ENCODE measurements at places on chromosomes 12 and 14.

GRCh38 chr12:75935539-75936242, 95.9 kb downstream of the PHLDA1 start:
- DNase-seq, result no peak

- no peak for DNase-seq
Observed at GRCh38 chr12:23770202-23770938, 179.1 kb downstream of the SOX5 start.

DNA sequence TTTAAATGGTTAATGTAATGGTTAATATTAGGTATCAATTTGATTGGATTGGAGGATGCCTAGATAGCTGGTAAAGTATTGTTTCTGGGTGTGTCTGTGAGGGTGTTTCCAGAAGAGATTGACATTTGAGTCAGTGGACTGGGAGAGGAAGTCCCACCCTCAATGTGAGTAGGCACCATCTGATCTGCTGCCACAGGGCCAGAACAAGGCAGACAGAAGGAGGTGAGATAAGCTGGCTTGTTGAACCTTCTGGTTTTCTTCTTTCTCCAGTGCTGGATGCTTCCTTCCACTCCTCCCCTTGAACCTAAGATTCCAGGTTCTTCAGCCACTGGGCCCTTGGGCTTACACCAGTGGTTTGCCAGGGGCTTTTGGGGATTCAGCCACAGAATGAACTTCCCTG, 756.5 kb upstream of the LRFN5 start:
- DNase-seq, result peak; percentile 44

DNA sequence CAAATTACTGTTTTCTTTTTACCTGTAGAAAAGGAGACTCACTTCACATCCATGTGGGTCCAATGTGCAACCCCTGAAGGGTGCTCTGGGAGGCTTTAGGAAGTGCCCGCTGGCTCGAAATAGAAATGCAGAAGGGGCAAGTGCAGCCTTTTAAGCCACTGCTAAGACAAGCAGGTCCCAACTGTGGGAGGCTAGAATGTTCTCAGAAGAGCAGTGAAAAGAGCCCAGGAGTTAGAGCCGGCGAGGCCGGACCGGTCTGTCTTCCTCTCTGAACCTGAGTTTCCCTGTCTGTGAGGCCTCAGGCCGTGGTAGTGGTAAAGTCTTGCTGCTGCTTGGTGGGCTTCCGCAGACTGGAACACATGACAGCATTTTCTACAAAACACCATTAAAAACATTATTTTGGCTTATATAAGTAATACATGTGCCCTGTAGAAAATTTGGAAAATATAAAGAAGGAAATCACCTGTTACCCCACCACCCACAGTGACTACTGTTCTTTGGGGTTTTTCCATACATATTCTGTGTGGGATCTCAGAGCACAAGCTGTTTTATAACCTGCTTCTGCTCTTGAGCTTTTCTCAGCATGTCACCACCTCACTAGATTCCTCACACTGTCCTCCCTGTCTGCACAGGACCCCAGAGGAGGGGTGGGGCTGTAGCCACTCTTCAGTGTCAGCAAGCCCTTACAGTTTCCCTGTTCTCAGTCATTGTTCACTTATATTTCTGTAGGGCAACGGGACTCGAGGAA, 6.0 kb downstream of the CKB start:
- no peak for DNase-seq

DNA sequence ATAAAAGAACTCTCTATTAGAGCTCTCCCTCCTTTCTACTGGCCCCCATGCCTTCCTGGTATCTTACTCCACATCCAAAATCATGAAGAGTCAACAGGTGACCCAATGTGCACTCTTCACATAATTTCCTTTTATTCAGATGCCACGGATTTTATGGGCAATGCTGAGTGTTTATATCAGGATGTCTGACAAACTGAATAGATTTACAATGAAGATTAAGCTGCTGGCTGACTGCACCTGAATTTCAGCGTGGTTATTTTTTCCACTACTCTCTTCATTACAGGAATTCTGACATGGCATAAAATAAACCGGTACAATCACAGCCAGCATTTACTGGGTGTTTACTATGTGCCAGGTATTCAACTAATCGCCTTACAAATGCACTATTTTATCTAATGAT, 29.4 kb upstream of the CERS5 start:
- no peak for DNase-seq

- DNase-seq, result no peak
Observed at GRCh38 chr14:30657606-30658163, 35.6 kb downstream of the SCFD1 start.

- DNase-seq, result peak; percentile 58
Observed at GRCh38 chr12:51926718-51927117, 19.4 kb downstream of the ACVRL1 start.

- DNase-seq, result no peak
Observed at GRCh38 chr14:99781091-99781490, 12.1 kb upstream of the EML1 start.

GRCh38 chr12:123358035-123358434, 6.6 kb downstream of the SBNO1 start:
- no peak for DNase-seq

- no peak for DNase-seq
Observed at GRCh38 chr12:86634456-86635410, 378.5 kb upstream of the MGAT4C start.

DNA sequence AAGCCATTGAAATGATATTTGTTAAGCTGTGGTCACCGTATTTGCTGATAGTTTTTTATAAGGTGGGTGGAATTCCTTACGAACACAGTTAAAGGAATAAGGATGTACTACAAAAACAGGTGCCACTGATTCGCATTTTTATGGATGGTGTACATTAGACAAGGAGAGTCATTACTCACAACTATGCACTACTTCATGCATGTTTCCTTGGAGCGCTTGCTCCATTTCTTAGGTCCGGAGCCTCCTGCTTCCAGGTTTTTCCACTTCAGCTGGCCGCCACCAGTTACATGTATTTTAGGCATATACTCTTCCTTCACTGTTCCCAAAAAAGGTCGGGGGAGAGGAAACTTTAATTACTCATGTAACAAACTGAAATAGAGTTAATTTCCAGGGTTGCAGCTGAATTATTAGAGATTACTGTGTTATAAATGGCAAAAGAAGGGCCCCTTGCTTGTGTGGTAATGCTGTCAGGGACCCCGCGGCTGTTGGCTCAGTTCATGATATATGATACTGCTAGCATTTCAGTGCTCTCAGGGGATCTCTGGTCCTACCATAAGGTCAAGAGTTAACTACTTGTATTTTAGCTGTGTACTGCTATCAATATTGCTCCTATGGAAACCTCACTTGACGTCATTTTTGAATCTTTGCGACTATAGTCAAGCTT, 454.7 kb downstream of the NPAS3 start:
- DNase-seq, result no peak

GRCh38 chr14:70882776-70883492, 24.3 kb upstream of the PCNX1 start:
- DNase-seq, result no peak

DNA sequence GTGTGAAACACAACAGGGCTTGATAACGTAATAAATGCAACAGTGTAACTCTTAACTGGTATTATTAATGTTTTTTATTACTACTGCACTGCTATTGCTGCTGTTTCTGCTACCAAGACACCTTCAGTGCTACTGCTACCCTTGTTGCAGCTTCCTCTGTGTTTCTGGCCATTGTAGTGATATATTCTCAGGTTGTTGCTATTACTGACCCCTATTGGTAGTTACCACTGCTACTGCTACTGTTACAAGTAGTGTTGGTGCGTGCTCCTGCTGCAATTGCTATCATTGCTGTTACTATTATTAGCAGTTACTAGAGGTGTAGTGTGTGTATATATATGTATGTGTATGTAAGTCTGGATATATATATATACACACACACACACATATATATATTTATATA, 87.2 kb upstream of the PTPRB start:
- DNase-seq, result peak; percentile 19

DNA sequence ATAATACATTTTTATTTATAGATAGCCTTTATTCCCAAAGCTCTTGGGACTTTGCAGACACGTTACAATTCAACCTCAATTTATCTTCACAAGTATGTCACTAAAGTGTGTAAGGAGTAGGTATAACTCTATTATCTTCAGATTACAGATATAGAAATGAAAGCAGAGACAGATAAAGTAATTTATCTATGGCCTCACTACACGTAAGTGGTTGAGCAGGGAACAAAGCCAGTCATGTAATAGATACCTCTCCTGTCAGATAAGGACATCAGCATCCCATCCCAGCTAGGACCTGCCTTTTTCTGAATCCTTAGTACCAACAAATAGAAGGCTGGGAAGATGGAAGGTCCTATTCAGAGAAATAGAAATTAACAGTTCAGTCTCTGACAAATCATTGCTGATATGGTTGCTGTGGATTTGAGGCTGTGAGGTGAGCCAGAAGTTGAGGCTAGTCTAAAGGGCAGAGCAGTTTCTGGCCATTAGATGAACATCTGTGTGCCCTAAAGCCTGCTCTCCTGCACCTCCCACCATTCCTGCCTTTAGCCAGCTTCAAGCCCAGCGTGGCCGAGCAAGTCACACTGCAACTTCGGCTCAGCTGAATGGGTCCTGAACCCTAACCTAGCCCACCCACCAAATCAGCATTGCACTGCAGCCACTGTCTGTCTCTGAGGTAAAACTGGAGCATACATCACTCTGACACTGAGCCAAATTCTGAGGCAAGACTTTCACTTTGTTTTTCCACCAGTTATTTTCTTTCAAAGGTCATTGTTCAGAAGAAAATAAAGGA, 71.1 kb upstream of the PLEKHA5 start:
- DNase-seq, result peak; percentile 27

- DNase-seq, result no peak
Observed at GRCh38 chr12:57152639-57153038, 5.2 kb upstream of the LRP1-AS start.

DNA sequence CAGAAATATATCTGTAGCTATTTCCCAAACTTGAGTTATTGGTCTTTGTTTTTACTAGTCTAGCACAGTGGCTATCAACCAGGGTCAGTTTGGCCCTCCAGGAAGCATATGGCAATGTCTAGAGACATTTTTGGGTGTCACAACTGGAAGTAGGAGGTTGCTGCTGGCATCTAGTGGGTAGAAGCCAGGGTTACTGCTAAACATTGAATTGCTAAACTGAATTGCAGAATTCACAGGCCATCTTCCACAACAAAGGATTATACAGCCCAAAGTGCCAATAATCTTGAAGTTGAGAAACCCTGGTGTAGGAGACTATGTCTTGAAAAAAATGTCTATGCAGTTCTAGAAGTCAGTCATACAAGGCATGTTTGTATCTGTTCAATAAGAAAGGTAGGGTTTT, 27.7 kb downstream of the ARHGAP5 start:
- DNase-seq, result no peak

GRCh38 chr14:27612121-27612520, 1014.3 kb upstream of the NOVA1 start:
- DNase-seq, result no peak

DNA sequence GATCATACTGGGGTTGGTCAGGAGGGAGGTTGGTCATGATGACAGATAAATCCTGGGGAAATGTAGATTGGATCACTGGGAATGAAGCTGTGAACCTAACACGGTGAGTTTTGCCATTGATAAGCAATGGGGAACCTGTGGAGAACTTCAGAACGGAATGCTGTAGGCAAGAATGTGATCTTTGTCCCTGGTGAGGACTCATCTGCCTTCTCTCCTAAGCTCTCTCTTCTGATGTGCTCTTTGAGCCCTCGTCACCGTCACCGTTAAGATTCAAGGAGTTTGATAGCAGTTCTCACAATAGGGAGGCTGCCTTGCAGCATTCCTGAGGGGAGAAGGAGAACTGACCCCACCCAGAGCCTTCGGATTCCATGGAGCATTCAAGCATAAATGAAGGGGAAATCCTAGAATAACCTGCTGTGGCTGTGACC, 217.6 kb downstream of the ANO6 start:
- DNase-seq, result no peak

GRCh38 chr12:55060470-55060869, 40.7 kb downstream of the NEUROD4 start:
- DNase-seq, result peak; percentile 47

DNA sequence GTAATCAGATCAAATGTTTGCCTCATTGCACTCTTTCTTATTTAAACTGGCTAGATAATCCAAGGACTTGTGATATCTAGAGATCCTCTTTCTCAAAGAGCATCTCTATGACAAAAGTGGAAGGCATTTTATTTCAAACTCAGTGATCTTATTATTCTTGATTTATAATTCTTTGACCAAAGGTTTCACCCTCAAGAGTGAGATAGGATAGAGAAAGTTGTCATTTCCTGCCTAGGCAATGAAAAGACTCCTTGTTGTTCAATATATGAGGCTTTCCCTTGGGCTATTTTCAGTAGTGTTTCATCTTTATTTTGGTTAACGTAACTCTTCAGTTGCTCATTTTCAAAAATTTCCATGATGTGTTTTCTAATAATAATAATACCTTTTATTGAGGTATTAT, 18.0 kb upstream of the INSM2 start:
- no peak for DNase-seq

GRCh38 chr12:23093488-23093887, 468.5 kb downstream of the ETNK1 start:
- DNase-seq, result no peak

GRCh38 chr12:46459861-46460545, 87.4 kb upstream of the SLC38A2 start:
- DNase-seq, result no peak

Measured in NCI-H82 (cell line).